ENCODE measurements at places on chromosomes 7 and 10.

DNA sequence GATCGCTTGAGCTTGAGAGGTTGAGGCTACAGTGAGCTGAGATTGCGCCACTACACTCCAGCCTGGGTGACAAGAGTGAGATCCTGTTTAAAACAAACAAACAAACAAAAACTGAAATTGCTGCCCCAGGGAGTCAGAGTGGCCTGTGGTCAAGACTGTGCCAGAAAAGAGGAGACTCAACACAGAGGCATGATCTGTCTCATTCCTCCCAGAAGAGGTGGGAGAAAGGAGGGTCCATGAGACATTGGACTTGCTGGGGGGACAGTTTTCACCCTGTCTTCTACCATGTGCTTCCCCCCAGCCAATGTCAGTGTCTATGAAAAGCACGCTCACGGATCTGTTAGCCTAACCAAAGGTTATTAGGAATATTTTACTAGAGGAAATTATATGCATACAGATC, 3.2 kb downstream of the ZNF853 start:
- DNase-seq, result no peak

GRCh38 chr10:133161486-133162109, 1.6 kb downstream of the KNDC1 start:
- DNase-seq, result no peak

- no peak for DNase-seq
Observed at GRCh38 chr7:48441848-48442492, 270.7 kb downstream of the ABCA13 start.

DNA sequence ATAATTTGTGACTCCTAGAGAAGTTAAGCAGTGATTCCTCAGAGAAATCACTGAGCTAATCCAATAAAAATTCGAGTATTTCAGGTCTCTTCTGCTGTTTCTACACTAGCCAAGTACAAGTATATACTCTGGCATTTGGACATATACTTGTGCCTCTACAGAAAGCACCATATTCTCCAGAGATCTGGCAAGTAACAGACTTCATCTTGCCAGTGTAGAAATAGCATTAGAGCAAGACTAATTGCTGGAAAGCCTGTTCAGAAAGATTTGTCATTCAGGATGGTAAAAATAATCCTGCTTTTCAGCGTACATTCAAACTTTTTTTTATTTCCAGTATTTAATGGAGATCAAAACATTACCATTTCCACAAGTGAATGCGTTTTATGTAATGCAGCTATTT, 410.8 kb upstream of the ETV1 start:
- no peak for DNase-seq

Measured in activated CD4-positive, alpha-beta T cell treated with anti-CD3 and anti-CD28 coated beads for 4 hours (primary cell).